ENCODE measurements at places on chromosomes 7 and 10.

DNA sequence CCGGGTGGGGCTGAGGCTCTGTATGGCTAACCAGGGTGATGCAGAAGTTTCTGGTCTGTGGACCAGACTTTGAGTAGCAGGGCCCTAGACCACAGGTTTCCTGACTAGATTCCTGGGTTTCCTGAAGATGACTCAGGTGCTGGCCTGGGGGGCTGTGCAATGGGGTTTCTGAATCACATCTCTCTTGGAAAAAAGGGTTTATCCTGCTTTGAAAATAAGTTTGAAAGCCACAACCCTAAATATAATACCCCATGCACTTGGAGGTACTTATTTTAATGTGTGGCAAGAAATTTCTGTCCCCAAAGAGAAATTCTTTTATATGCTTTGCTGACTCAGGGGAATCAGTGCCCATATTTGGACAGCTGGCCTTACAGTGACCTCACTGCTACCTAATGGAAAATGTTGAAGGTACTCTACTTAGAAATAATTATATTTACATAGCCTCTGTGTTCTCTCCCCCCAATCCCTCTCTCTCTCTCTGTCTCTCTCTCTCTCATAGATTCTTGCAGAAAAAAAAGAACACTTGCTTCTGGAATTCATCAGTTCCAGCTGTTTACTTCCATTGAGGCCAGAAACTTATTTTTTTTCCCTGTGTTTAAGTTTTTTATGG, 184.4 kb upstream of the LYZL2 start:
- DNase-seq = no peak

DNA sequence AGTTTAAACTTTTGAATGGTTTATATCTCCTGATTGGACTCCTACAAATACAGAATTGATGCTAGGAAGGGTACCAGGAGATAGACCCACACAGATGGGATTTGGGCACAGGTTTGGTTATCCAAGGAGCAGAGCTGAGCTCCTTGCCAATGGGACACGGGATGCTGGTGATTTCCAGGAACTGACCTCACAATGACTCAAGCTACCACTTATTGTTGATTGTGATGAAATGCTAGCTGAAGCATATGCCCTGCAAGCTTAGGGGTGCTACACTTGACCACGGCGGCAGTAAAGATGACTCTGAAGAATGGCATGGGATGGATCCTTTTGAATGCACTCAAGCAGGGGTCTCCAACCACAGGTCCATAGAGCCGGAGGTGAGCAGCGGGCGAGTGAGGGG, 45.5 kb upstream of the VKORC1L1 start:
- DNase-seq = no peak

- no peak for DNase-seq
Observed at GRCh38 chr7:126370038-126370668, 882.6 kb downstream of the GRM8 start.

- no peak for DNase-seq
Observed at GRCh38 chr10:18649364-18649959, 1.9 kb downstream of the NSUN6 start.

GRCh38 chr10:59107147-59107546, 69.3 kb upstream of the PHYHIPL start:
- DNase-seq = no peak

GRCh38 chr7:40822861-40823260, 688.1 kb downstream of the SUGCT start:
- no peak for DNase-seq

DNA sequence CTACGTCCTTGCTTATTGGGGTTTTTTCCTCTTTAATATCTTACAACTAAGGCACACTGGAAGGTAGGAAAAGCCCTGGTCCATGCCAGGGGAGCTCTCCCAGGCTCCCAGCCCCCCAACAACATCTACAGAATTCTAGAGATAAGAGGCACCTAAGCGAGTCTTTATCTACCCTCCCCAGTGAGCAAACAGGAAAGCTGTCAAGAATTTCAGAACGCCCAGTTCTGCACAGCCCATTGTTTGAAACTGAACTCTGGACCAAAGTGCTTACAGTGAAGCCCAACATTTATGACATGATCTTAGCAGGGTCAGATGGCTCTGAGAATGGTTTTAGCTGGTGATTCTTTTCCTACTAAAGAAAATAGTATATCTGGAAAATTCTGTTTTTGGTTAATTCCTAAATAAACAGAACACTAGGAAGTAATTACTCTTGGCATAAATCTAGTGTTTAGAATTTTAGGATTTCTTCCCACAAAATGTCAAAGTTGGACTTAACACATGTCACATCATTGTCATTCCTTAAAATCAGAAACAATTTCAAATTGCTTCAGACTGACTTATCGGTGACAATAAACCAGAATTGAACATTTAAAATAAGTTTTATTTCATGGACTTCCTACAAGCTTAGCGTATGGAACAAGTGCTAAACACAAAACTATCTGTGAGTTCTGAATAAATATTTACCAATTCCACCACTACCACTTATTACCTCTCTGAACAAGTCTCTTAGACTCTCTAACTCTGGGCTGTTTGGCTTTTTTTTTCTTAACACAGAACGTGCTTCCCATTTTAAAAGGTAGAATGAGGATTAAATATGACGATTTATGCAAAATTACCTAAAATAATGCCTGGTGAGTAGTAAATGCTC, 31.3 kb upstream of the RNF32 start:
- no peak for DNase-seq

- no peak for DNase-seq
Observed at GRCh38 chr10:123583639-123584418, 82.3 kb upstream of the GPR26 start.

GRCh38 chr7:44646921-44647636, 40.7 kb downstream of the OGDH start:
- DNase-seq = no peak

GRCh38 chr7:76343294-76343930, 15.4 kb downstream of the YWHAG start:
- DNase-seq = no peak

Data from NCI-H187 treated with DMSO at 0.1 percent for 48 hours (cell line).